Endothelial cell of umbilical vein (primary cell): ENCODE measurements at places on chromosomes 3 and 15. TPM values are rescaled to one million over a fixed set of nuclear protein-coding genes. Genes with fewer than 3 reads are reported as not detected.

The IMPG2 gene
- 0.71 and 0.76 TPM in 2 replicates for total RNA-seq

The BCHE gene
- 0.27 and 2.4 TPM in 2 replicates for total RNA-seq

The SLC28A1 gene
- not detected in 2 replicates for total RNA-seq

The TRIM42 gene
- not detected in 2 replicates for total RNA-seq

The CX3CR1 gene
- total RNA-seq: not detected in 2 replicates

The RFTN1 gene
- total RNA-seq: 43.3 and 45.1 TPM in 2 replicates
